Right renal cortex interstitium (tissue), 3 donors: ENCODE measurements at places on chromosomes 7 and 10. TPM values are rescaled to one million over a fixed set of nuclear protein-coding genes. Genes with fewer than 3 reads are reported as not detected.

DNA sequence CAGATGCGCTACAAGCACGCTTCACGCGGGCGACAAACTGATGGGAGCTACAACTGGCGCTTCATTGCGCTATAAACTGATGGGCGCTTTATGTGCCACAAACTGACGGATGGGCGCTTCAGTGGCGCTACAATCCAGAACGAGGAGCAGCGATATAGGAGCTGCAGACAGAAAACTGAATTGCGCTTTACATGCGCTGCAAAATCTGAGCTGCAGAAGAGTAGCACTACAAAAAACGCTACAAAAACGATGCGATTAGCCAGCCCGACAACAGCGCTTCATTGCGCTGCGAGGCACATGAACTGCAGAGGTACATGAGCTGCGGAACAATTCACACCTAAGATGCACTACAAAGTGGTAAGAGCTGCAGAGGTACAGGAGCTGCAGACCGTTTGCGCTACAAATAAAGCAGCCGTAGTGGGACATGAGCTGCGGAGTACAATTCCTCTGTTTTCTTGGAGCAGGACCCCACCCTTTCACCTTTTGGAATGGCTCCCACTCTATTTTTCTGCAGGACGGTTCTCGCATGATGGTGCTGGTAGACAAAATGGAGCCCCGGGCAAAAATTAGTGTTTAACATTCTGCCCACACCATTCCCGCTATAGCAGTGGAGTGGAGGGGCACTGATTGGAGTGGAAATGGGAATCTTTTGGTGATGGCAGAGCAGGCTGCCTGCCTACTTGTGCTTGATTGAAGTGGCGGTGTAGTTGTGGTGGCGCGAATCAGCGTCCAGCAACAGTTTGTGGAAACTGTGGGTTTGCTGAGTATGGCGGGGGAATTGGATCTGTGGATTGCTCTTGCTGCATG, 1.2 kb upstream of the SGCE start:
- DNase-seq: peak; percentile 32

DNA sequence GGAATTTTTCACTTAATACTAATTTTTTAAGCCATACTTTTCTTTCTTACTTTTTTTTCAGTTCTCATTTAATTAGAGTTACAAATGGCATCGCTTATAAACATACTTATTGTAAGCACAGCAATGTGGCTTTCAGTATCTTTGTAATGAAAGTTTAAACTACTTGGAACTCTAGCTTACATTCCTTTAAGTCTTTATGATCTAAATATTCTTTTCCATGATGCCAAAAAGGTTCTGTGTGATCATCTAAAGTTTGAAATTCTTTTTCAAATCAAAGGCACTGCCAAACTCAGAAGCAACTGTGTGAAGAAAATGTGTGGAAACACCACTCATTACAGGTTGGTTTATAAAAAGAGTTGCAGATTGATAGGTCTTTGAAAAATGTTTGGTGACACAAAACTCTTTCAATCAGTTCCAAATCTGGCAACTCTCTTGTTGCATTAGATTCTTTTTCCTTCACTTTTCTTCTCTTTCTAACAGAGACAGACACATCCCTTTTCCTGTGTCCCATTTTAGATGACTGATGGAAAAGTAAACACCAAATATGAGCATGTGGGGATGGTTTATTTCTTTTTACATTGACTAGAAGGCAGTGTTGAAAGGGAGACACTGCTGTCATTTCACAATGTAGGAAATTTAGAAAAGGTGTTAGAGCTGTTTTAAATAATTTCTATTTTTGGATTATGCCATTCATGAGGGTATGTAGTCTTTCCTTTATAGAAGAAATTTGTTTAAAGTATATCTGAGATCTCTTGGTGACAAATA, 392.3 kb downstream of the SUGCT start:
- no peak for DNase-seq

DNA sequence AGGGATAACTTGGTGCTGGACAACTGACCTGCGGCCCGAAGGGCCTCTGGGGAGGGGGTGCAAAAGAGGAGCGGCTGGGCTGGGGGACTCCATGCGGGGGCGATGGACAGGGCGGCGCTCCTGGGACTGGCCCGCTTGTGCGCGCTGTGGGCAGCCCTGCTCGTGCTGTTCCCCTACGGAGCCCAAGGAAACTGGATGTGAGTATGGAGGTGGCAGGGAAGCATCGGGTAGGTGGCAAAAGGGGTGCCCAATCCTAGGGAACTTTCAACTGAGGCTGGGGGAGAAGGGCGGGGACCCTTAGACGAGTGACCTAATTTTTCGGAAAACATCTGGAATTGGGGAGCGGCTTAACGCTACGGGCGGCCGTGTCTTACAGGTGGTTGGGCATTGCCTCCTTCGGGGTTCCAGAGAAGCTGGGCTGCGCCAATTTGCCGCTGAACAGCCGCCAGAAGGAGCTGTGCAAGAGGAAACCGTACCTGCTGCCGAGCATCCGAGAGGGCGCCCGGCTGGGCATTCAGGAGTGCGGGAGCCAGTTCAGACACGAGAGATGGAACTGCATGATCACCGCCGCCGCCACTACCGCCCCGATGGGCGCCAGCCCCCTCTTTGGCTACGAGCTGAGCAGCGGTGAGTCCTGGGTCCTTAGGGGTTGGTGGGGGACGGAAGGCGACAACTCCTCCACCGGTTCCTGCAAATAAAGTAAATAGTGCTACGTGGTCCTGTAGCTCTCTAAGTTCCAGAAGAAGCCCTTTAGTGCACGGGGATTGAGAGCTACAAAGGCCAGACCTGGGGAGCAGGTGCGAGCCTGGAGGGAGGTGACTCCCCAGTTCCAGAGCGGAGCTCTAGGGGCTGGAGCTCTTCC, 622 bp downstream of the WNT16 start:
- DNase-seq: no peak

DNA sequence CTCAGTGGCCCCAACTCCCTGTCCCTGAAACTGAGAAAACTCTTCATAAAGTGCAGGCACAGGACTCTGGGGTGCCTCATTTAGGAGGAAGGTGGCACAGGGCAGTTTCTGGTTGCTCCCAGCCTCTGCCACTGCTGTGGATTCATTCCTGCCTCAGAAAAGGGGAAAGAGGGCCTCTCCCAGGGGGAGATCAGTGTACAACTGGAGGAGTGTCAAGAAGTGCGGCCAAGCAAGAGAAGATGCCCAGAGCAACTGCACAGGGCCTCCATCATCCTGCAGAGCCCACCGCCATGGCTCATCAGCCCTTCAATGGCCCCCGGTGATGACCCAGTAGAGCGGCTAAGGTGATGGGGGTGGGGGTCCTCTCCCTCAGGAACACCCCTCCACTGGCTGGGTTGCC, 150.3 kb downstream of the PLXNA4 start:
- DNase-seq: no peak

DNA sequence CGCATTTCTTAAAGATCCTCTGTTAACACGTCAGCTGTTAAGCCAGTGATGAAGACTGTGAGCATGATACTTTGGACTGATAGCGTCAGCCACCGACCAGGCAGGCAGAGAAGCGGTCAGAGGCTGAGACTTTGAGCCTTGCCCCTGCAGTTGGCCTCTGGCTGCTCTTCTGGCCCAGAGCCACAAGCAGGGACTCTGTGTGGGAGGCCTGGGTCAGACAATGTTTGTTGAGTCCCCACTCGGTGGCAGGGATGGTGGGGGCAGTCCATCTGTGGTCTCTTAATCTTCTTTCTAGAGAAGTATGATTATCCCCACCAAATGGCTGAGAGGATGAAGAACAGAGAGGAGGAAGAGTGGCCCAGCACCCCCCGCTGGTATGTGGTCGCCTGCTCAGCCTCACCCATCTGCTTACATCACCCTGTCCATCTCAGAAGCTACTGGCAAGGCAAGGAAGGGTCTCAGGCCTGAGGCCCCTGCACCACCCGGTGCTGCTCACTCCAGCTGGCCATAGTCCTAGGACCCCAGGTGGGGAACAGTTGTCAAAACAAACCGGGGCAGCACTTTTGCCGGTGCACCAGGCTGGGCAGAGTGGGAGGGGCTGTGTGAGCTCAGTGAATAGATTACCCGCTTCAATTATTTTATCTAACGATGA, 202.9 kb downstream of the GRID1 start:
- no peak for DNase-seq

- no peak for DNase-seq
These were observed 5.7 kb upstream of the TAS2R60 start for GRCh38 chr7:143437578-143437977.

- DNase-seq: no peak
These were observed 202.7 kb downstream of the FAM107B start for GRCh38 chr10:14571866-14572507.

DNA sequence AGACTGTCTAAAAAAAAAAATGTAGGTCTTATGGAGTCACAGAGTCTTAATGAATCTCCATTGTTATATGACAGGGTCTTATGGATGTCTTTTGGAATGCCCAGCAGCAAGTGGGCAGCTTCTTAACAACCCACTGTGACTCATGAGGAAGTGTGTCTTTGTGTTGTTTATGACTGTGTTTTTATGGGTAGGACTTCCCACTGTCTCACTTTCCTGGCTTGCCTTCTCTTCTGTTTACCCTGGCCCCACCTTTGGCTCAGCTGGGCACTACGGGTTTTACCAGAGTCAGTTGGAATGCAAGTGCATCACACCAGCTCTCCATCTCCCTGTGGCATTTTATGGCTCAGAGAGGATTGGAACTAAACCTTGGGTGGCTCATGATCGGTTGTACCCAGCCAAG, 580.5 kb downstream of the AUTS2 start:
- no peak for DNase-seq

DNA sequence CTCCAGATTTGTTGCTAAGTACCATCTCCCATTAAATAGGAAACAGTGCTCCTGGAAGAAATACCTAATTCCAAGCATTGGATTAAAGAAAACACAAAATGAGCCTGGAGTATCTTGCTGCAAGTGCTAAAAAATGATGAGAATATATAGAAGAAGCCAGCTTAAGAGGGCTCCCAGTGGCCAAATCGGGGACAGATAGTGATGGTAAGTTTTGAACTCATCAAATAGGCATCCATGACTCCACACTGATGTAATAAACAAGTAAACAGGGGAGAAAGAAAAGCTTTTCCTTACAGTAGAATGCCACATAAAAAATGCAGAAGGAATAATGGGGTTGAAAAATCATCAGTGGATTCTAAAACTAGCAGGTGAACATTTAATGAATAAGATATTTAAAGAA, 72.4 kb downstream of the CTTNBP2 start:
- DNase-seq: no peak

DNA sequence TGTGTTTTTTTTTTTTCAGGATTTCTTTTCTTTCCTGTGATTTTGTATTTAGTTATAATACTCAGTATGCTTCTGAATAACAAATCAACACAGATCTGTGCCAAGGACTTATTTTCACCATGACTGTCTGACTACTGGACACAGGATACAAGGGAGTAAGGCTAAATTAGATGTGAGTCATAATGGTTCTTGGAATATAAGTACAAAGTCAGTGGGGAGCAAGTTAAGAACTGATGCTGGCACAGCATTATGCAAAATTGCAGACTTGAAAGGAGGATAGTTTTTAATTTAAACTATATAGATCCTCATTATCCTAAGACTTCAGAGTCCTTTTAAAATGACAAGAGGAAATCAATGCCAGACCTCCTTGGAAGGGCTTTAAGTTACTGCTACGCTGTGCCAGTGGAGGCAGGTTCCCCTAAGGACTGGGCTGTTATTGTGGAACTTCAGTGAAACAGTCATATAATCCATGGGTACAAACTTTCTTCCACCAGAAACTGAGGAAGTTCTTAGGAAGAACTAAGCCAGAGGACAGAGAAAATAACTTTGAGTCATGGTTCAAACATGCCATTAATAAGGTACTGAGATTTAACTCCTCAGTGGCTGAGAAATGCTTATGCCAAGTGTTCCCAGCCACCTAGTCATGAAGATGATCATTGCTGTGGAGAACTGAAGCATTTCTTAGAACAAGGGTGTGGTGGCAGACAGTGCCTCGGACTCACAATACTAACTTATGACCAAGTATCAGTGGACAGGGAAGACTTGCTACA, 531.2 kb downstream of the HTR7 start:
- DNase-seq: no peak

DNA sequence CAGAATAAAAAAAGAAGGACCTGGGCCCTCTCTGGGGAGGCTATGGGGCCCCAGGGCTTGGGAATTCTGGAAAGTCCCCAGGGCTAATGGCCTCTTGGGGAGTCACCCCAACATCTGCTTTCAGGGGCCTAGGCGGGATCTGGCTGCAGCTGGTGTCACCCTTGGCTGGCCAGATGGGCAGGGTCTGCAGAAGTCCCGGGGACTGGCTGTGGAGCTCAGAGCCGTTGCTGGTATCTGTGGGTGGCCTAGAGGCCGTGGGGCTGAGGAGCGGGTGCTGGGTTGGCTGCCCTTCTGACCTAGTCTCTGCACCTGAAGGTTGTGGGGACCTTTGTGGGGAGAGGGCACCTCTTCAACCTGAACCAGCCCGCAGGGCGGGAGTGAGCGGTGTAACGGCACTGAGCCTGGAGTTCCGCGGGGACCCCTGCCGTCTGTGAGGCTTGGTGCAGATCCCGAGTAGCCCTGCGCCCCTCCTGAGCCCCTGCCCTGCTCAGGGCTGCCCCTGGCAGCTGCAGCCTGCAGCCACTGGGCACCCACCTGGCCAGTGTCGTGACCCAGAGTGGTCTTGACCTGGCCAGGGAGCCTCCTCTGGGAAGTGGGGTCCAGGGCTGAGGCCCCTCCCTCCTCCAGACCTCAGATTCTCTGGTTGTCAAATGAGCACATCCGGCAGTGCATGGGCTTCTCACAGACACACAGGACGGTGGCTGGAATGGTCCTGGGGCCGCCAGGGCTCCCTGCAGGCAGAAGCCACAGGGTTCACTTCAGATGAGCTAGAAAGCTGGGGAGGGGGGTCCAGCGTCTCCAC, 51.5 kb downstream of the UNCX start:
- DNase-seq: no peak

DNA sequence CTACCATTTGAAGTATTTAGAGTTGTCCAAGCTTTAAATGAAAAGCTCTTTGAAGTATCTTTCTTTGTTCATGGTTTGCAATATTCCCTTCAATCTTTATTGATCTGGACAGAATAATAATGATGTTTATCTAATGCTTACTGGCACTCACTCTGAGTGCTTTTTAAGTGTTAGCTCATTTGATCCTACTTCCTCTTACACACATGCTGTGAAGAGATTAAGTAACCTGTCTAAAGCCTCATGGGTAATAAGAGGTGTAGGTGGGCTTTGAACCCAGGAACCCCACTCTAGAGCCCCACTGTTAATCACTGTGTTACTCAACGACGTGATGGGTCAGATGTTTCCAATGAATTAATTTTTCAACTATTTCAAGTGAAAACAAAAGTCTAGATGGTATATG, 31.1 kb upstream of the ADD3 start:
- no peak for DNase-seq

The WDR86 gene
- 23.6 TPM for polyA plus RNA-seq

The CAV2 gene
- 31.7 TPM for polyA plus RNA-seq

The NUB1 gene
- 97.9 TPM for polyA plus RNA-seq

The TMEM72 gene
- 60.1 TPM for polyA plus RNA-seq
